ENCODE measurements at places on chromosomes 16 and 17. TPM values are rescaled to one million over a fixed set of nuclear protein-coding genes. Genes with fewer than 3 reads are reported as not detected.

WFDC1 gene
- total RNA-seq = not detected

HOXB6 gene
- total RNA-seq = not detected

GNGT2 gene
- total RNA-seq = 16.9 TPM

DNAI2 gene
- total RNA-seq = 0.81 TPM

DNA sequence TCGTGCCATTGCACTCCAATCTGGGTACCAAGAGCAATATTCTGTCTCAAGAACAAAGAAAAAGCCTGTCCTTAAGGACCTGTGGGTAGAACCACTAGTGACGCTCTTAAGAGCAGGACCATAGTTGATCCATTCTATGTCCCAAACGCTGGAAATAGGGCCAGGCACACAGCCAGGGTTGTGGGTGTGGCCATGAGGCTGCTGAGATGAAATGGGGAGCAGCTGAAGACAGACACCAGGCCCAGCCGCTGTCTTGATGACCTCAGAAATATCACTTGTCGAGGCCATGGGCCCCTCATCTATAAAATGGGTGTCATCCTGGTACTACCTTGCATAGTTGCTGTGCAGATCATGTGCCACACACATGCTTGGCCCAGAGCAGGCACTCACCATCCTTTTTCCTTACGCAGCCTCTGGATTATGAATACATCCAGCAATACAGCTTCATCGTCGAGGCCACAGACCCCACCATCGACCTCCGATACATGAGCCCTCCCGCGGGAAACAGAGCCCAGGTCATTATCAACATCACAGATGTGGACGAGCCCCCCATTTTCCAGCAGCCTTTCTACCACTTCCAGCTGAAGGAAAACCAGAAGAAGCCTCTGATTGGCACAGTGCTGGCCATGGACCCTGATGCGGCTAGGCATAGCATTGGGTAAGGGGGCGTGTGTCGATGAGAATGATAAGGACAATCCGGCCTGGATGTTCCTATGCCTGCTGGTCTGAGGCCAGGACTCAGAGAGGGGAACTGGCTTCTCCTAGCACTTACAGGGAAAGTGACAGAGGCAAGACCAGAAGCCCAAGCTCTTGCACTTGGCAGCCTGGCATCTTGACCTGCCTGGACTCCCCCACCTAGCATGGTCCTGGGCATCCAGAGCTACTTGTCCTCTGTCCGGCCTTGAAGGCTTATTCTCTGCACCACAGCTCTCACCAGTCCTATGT lies 25.5 kb downstream of the CDH5 start:
- no peak overlapping the region for H3K4me3 ChIP-seq
- no peaks in the 10 kb centered on the region for H3K27me3 ChIP-seq

DNA sequence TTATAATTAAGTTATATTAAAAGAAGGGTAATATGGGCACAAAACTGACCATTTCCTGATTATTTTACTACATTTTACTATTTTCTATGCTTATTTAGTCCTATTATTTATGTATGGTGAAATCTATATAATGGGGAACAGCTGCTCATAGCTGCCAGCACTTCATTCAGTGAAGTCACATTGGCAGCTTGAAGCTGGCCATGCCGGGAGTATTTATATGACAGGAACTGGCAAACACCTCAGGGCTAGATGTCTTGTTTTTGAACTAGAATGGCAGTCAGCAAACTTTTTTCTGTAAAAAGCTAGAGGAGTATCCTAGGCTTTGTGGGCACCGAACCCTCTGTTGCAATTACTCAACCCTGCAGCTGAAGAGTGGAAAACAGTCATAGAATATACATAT lies 104.1 kb downstream of the CDH13 start:
- H3K27me3 ChIP-seq = no peaks in the 10 kb centered on the region
- no peaks in the 10 kb centered on the region for H3K4me1 ChIP-seq
- H3K4me3 ChIP-seq = no peak overlapping the region
- no peaks in the 10 kb centered on the region for H3K36me3 ChIP-seq
- H3K27ac ChIP-seq = no peak overlapping the region

Measured in naive thymus-derived CD4-positive, alpha-beta T cell (primary cell).